ENCODE measurements at places on chromosomes 11 and 22. TPM values are rescaled to one million over a fixed set of nuclear protein-coding genes. Genes with fewer than 3 reads are reported as not detected.

DNA sequence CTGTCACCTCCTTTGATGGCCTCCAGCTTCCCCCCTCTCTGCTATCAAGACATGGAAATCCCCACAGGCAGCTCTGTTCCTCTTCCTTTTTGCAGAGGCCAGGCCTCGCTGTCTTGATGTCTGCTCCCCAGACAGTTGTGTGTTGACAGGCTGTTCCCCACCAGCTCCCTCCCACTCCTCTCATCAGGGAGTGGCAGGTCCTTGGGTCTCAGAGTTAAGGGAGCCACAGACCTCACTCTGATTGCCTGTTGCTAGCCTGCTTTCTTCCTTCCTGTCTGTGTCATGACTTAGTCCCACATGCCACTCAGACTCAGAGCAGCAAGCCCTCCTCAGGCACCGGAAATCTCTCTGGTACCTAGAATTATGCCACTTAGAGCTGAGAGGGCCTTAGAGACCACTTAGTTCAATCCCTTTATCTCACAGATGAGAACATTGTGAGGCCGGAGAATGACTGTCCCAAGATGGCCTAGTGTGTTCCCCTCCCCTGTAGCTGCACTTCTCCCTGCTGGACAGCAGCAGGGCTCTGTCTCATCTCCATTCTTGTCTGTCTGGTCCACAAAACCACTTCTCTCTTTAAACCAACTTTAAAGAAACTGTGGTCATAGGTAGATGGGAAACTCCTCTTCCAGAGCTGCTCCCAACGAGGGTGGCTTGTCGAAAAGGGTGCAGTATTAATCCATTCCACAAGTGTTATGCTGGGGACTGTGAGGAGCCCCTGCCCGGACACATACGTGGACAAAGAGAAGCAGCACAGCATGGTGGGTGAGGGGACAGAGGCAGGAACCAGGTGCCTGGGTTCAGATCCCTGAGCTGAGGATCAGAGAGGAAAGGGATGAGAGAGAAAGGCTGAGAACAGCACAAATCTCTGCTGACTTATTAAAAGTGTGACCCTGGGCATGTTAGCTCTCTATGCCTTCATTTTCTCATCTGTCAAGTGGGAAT lies 4.2 kb downstream of the AMPD3 start:
- H3K27me3 ChIP-seq: no peaks in the 10 kb centered on the region
- no peak for DNase-seq
- H3K36me3 ChIP-seq: no peaks in the 10 kb centered on the region
- no peak overlapping the region for H3K4me3 ChIP-seq
- H3K27ac ChIP-seq: no peak overlapping the region
- peaks cover 6% of the 10 kb centered on the region for H3K4me1 ChIP-seq

GRCh38 chr22:32080904-32081303 lies 37.8 kb downstream of the SLC5A1 start:
- peaks cover 4% of the 10 kb centered on the region for H3K27me3 ChIP-seq
- H3K27ac ChIP-seq: no peak overlapping the region
- H3K4me3 ChIP-seq: no peak overlapping the region

Gene SAAL1
- total RNA-seq: 48.3 TPM

- H3K4me3 ChIP-seq: peak overlapping the region; percentile 59
- no peak overlapping the region for H3K27ac ChIP-seq
- DNase-seq: no peak
- H3K36me3 ChIP-seq: no peaks in the 10 kb centered on the region
These were observed 772 bp downstream of the SBF1 start for GRCh38 chr22:50473855-50474671.

DNA sequence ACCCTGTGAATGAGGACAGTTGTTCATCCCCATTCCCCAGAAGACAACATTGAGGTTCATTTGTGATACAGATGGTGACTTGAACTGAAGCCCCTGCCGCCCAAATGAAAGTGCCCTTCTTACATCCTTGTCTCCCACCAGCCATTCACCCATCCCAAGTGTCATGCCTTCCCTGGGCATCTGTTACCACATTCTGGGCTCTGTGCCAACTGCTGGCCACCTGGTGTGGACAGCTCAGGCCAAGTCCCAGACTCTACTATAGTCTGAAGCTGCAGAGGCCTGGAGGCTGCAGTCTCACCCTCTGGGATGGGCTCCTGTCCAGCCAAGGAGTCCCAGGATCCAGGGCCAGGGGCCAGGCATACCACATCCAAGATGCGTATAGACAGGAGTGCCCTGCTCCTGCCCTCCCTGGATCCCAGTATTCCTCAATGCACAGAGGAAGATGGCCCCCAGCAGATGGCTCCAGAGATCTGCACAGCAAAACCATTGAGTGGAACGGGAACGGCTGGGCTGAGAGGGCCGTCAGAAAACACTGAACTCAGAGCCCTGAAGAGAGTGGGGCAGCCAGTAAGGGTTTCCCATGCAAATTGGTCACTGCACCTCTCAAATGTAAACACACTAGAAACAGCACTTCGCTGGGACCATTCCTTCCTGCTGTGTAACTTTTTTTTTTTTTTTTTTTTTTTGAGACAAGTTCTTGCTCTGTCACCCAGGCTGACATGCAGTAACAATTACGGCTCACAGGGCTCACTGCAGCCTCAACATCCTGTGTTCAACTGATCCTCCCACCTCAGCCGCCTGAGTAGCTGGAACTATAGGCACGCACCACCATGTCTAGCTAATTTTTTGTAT lies 22.8 kb downstream of the ARRB1 start:
- no peak overlapping the region for H3K27ac ChIP-seq
- H3K4me3 ChIP-seq: no peak overlapping the region
- peak; percentile 65 for DNase-seq
- H3K4me1 ChIP-seq: peaks cover 13% of the 10 kb centered on the region

- H3K4me3 ChIP-seq: no peak overlapping the region
- H3K36me3 ChIP-seq: no peaks in the 10 kb centered on the region
- DNase-seq: no peak
- no peaks in the 10 kb centered on the region for H3K27me3 ChIP-seq
- H3K4me1 ChIP-seq: no peaks in the 10 kb centered on the region
These were observed 85.1 kb upstream of the CARD18 start for GRCh38 chr11:105224482-105225253.

GRCh38 chr11:61010466-61011228 lies 39.2 kb downstream of the CD6 start:
- H3K4me1 ChIP-seq: no peaks in the 10 kb centered on the region
- no peak for DNase-seq
- H3K4me3 ChIP-seq: no peak overlapping the region
- no peaks in the 10 kb centered on the region for H3K36me3 ChIP-seq
- H3K27ac ChIP-seq: no peak overlapping the region
